ENCODE measurements at places on chromosomes 2 and 18.

- DNase-seq = no peak
These were observed 282.3 kb downstream of the PID1 start for GRCh38 chr2:228988786-228989185.

DNA sequence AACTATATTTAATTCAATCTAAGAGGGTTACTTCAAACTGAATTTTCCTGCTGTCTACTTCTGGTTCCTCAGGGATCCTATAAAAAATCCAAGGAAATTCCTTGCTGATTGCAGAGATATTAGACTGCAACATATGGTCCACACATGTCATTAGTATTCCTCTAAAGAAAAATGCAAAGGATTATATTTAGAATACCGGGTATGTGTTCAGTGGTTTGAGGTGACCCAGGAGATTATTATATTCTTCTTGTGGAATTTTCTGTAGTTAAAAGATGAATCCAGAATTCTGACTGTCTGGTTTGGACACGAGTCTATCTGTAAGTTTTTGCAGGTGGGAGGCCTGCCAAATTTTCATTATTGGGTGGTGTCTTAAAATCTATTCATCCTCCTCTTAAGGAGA lies 18.2 kb downstream of the HOXD1 start:
- no peak for DNase-seq

DNA sequence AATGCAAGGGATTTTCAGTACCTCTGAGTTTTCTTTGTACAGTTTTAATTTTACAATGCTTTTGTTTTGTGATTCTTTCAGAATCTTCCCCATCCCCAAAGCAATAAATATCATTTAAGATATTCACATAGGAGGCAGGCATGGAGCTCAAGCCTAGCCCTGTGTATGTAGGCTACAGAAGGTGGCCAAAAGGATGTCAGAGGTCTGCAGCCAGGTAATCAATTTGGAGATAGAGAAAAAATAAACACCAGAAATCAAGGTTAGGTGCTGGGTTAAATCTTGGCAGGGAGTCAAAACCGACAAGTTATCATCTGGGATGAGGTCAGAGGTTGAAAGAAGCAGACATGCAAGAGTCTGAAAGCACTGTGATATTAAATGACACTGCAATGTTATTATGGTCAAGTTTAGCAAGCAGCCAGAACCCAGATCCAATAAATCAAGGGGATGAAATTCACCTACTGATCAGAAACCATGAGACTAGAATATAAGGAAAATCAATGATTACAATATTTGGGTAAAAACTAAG lies 45.1 kb upstream of the LRP1B start:
- DNase-seq = no peak

DNA sequence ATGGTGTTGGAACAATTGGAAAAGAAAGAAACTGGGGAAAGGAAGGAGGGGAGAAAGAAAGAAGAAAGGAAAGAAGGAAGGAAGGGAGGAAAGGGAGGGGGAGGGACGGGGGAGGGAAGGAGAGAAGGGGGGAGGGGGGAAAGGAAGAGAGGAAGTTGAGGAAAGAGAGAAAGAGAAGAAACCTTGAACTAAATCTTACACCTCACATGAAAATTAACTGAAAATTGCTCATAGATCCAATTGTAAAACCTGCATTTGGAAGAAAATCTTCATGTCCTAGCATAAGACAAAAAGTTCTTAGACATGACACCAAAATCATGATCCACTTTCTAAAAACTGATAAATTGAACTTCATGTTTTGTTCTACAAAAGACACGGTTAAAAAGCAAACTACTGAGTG lies 163.8 kb downstream of the EXOC6B start:
- no peak for DNase-seq

DNA sequence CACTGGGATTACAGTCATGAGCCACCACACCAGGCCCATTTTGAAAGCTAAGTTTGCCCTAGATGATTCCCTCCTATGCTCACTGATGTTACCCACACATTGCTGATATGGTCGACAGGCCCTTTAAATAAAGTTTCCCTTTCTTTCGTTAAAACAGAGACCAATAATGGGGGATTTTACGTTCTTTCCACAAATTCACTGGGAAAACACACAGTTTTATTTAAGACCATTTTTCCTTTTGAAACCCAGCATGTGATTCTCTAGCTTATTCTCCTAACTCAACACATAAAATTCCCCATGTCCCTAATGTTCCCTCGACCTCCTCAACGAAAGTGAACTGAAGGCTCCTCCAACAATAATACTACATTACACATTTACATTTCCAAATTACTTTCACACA lies 223.2 kb downstream of the ANAPC1 start:
- DNase-seq = no peak

DNA sequence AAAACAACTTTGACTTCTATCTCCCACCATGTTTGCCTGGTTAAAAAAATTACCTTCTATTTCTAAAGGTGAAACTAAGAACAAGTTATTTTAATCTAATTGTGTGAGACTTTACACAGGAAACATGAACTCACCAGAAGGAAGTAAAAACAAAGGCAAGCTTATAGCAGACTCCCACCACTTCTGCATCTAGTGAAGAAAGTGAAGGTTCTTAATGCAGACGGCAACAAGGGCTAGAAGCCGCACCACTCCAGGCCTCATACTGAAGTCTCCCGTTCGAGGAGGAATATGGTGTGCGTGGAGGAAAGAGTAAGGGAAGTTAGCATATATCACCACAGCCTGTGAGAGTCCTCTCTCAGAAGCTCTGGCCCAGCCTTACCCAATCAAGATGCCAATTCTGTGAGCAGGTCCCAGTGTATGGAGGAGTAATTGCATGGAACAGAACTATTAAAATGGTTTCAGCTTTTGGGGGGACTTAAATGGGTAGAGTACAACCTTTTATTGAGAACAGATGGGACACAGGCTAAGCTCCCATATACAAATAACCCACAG lies 958.7 kb downstream of the BCL11A start:
- no peak for DNase-seq

GRCh38 chr2:202116691-202117090 lies 43.6 kb downstream of the KIAA2012 start:
- DNase-seq = no peak

DNA sequence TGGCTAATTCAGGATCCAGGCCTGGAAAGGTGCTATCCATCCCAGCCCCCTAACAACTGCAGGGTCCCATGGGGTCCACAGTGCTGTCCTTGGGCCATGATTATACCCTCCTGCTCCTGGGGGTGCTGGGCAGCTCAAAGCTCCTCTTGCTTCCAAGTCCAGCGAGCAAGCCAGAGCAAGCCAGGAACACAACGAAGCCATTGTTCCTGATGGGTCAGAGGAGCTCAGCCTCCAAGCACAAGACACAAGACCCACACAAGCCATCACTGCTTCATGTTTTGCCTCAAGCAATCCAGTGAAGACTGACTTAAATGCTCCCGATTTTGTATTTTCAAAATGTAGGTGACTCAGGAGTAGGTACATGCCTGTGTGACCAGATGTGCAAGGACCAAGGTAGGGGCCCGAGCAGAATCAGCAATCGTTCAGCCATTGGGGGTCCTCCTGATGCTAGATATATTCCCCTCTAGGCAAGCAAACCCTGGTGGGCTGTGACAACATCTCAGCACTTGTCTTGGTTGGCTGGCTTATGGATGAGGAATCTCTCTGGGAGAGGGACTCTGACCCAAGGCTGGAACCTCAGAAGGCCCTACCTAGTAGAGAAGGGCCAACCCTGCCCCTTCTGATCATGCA lies 90.8 kb downstream of the EPAS1 start:
- DNase-seq = no peak

DNA sequence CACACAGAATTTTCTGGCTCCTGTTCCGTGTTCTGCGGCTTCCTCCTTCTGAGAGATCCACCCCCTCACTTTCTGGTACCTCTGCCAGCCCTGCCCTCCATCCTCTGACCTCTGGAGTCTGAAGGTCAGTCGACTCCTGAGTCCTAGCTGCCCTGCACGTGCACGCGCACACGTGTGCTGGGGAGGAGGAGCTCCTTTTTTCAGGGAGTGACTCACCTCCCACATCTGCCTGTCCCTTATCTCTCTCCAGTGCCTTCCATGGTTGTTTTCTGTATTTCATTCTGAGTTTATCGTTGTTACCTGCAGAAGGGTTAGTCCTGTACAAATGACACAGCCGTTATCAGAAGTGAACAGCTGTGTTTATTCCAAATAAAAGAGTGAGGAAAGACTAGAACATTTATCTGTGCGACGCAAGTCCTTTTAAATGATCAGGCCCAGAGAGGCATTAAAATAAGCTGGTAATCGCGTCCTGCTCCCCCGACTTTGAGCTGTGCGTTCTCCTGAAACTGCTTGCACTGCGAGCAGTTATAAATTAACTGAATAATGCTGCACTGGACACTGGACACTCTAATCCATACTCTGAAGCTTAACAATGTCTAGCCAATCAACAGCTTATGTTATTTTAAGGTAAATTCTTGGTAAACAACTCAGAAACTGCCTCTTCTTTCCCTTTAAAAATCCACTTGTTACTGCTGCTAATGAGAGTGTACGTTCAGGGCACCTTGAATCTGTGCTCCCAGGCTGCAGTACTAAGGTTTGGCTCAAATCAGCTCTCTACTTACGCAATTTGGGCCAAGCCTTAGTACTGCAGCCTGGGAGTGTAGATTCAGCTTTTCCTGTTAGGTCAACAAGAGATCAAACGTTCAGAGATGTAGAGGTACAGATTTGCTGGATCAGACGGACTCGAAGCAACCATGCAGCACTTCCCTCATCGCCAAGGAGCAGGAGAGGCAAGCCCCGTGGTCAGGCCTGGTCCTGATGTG lies 72.5 kb downstream of the GALR1 start:
- no peak for DNase-seq

DNA sequence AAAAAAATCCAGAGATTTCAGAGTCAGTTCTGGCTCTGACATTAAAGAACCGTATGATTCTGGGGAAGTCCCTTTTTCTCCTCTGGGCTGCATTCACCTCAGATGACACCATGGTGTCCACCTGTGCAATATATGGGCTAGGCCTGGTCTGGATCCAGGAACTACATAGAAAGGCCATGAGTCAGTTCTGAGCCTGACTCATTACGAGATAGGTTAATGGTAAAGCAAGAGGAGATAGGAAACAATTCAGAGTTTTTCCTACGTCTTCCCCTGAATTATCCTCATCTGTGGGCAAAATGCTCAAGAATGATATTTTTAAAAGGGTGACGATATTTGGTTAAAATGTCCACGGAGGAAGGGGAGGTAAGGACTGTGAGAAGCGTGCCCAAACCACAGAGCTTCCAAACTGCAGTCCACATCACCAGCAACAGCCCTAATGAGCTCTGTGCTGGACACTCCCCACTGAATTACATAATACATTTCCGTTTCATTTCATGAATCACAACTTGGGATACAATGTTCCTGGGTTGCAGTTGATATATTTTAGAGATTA lies 180.1 kb upstream of the OSR1 start:
- peak; percentile 44 for DNase-seq

DNA sequence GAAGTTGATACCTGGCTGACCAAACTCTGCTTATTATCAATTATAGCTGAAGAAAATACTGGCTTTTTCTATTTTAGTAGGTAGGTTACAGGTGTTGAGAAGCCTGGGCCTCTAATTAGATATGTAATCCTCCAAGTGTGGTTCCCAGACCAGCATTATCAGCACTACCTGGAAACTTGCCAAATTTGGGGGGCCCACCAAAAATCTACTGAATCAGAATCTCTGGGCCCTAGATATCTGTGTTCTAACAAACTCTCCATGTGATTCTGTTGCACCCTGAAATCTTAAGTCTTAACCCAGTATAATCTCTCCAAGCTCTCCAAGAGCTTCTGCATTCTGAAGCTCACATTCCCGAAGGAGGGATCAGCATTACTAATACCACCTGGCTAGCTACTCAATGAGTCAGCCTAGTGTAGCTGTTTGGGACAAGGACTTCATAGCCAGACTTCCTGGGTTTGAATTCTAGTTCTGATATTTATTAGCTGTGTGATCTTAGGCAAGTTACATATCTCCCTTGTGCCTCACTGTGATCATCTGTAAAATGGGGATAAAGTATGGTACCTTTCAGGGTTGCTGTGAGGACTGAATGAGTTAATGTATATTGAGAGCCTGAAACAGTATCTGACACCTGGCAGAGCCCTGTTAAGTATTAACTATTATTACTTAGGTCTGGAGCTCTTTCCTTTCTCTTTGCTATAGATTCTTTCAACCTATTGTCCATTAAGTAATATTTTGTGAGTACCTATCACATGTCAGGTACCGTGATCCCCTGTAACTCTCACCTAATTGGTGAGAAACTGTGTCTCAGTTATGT lies 94.1 kb upstream of the CD302 start:
- no peak for DNase-seq

- no peak for DNase-seq
These were observed 360.5 kb downstream of the SOX11 start for GRCh38 chr2:6052649-6053048.

- DNase-seq = peak; percentile 90
These were observed 87.3 kb downstream of the BABAM2 start for GRCh38 chr2:27977731-27978312.

DNA sequence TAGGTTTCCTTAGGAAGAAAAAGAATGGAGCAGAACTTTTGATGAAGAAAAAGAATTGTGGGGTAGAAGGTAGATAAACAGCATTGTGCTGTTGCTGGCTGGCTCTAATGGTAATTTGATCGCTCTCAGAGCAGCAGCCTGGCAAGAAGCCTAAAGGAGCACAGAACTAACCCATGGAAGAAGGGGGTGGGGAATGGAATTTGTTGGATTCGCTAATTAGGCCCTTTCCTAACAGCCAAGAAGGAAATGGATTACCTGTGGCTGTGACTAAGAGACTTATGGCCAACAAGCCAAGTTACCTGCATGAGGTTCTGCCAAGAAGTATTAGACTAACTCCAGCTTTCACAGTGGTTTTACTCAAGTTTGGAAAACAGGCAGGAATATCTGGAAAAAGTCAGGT lies 210.6 kb downstream of the IKZF2 start:
- peak; percentile 21 for DNase-seq

DNA sequence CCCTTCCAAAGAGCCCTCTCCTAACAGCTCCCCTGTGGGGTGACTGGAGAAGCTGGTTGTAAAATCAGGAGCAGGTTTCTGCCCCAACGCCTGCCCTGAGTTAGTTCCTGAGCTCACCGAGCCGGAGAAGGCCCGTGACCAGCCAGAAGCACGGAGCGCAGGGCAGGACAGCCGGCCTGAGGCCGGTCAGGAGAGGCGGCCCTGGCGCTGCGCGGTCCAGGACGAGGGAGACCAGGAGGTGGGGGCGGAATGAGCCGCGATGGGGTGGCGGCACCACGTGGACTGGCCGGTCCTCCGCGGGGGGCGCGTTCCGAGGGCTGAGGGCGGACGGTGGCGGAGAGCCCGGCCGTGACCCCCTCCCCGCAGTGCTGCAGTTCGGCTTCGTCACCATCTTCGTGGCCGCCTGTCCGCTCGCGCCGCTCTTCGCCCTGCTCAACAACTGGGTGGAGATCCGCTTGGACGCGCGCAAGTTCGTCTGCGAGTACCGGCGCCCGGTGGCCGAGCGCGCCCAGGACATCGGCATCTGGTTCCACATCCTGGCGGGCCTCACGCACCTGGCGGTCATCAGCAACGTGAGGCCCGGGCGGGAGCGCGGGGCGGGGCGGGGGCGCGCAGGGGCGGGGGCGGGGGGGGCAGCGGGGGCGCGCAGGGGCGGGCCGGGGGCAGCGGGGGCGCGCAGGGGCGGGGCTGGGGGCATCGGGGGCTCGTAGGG lies 29.0 kb downstream of the ANO7 start:
- peak; percentile 65 for DNase-seq

- DNase-seq = no peak
These were observed 65.2 kb downstream of the CMPK2 start for GRCh38 chr2:6800553-6800952.

GRCh38 chr2:79370976-79371538 lies 141.8 kb upstream of the CTNNA2 start:
- DNase-seq = no peak

GRCh38 chr18:48589797-48590519 lies 51.1 kb downstream of the CTIF start:
- DNase-seq = no peak

Data from fibroblast of gingiva (primary cell).